ENCODE measurements at places on chromosomes 5 and 9. TPM values are rescaled to one million over a fixed set of nuclear protein-coding genes. Genes with fewer than 3 reads are reported as not detected.

GRCh38 chr5:40124367-40124766 lies 555.3 kb upstream of the PTGER4 start:
- no peak overlapping the region for H3K4me3 ChIP-seq
- H3K4me1 ChIP-seq, result no peaks in the 10 kb centered on the region
- peaks cover 15% of the 10 kb centered on the region for H3K36me3 ChIP-seq
- H3K27ac ChIP-seq, result no peak overlapping the region
- no peak for DNase-seq

GRCh38 chr5:139394123-139394653 lies 716 bp downstream of the PROB1 start:
- H3K27ac ChIP-seq, result no peak overlapping the region
- peaks cover 4% of the 10 kb centered on the region for H3K36me3 ChIP-seq
- peak; percentile 55 for DNase-seq
- H3K4me3 ChIP-seq, result no peak overlapping the region

- H3K4me1 ChIP-seq, result no peaks in the 10 kb centered on the region
- no peak overlapping the region for H3K27ac ChIP-seq
- no peaks in the 10 kb centered on the region for H3K36me3 ChIP-seq
Measured at GRCh38 chr9:37710046-37710445, 43.6 kb upstream of the TRMT10B start.

DNA sequence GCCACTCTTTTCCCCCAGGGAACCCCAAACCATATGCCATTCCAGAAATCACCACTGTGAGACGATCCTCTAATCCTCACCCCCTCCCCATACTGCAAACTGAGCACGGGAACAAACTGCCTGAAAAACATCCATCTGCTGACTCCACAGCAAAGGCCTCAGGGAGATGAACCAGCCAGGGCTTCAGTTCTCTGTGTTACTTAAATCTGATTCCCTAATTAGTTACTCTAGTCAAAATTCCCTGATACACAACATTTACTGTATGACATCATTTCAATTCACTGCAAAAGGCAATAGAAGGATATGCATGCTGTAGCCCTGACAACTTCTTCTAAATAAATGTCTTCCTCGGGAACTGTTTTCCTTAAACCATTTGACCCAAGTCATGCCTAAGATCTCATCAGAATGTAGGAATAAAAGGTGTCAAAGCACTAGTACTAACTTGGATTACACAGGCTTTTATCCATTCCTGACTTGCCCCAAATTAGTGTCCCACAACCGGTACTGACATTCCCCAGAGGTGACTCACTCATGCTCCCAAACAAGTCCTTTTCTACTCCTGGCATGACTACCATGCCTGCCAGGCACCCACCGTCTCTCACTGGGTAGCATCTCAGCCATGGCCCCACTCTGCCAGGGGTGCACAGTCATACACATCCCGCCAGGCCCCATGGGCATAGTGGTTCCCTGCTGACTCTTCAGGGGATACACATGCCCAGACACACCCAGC lies 35.0 kb downstream of the MTX3 start:
- peaks cover 3% of the 10 kb centered on the region for H3K4me1 ChIP-seq
- no peak for DNase-seq
- no peaks in the 10 kb centered on the region for H3K27me3 ChIP-seq
- no peak overlapping the region for H3K4me3 ChIP-seq

GRCh38 chr9:6096821-6097220 lies 81.4 kb upstream of the RANBP6 start:
- no peaks in the 10 kb centered on the region for H3K36me3 ChIP-seq
- peaks cover 23% of the 10 kb centered on the region for H3K27me3 ChIP-seq
- no peak overlapping the region for H3K27ac ChIP-seq
- DNase-seq, result no peak
- H3K4me1 ChIP-seq, result no peaks in the 10 kb centered on the region
- H3K4me3 ChIP-seq, result no peak overlapping the region

DNA sequence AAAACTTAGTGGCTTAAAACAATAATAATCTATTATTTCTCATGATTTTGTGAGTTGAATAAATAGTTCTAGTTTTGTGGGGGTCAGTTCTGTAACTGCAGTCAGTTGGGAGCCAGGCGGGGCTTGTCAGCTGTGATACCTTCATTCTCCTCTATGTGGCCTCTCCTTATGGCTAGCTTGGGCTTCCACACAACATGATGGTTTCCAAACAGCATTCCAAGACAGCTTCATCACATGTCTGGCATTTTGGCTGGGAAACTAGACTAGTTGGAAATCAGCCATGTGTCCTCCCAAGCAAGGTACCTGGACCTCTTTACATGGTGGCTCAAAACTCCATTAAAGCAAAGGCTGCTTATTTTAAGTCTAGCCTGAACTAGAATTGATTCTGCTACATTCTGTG lies 61.4 kb upstream of the RANBP3L start:
- no peak for DNase-seq
- H3K4me1 ChIP-seq, result peaks cover 9% of the 10 kb centered on the region
- H3K36me3 ChIP-seq, result no peaks in the 10 kb centered on the region
- H3K4me3 ChIP-seq, result no peak overlapping the region
- no peaks in the 10 kb centered on the region for H3K27me3 ChIP-seq

GRCh38 chr5:118033686-118034338 lies 954.5 kb downstream of the DTWD2 start:
- H3K36me3 ChIP-seq, result no peaks in the 10 kb centered on the region
- no peaks in the 10 kb centered on the region for H3K27me3 ChIP-seq
- H3K4me3 ChIP-seq, result no peak overlapping the region
- DNase-seq, result no peak

- DNase-seq, result no peak
- no peak overlapping the region for H3K4me3 ChIP-seq
- H3K27ac ChIP-seq, result no peak overlapping the region
- H3K27me3 ChIP-seq, result no peaks in the 10 kb centered on the region
- H3K36me3 ChIP-seq, result peaks cover 3% of the 10 kb centered on the region
Measured at GRCh38 chr9:126317513-126317912, 9.1 kb upstream of the MVB12B start.

- no peak overlapping the region for H3K4me3 ChIP-seq
- peaks cover 32% of the 10 kb centered on the region for H3K27me3 ChIP-seq
- no peak for DNase-seq
- no peak overlapping the region for H3K27ac ChIP-seq
- peaks cover 6% of the 10 kb centered on the region for H3K4me1 ChIP-seq
Measured at GRCh38 chr5:148833925-148834324, 7.5 kb downstream of the ADRB2 start.

DNA sequence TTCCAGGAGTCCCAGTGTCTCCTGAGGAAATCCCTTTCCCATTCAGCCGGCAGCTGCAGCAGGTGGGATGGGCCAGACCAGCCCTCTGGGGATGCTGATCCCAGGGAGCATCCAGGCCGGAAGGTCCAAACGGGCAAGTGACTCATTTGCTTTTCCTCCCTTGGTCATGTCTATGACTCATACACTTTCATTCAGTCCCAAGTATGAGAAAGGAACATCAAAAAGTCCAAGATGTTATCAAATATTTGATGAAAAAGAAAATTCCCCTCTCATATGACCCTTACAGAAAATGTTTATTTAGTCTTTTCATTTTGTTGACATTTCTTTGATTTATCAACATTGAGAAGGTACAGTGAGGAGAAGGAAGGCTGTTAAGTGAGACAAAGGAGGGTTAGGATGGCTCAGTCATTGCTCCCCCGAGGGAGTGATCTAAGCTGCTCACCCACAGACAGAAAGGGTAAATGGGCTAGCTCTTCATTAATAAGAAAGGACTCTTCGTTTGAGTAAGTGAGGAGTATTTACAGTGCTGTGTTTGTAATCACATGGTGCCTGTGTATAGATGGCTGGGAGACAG lies 117.6 kb upstream of the ANKRD55 start:
- no peaks in the 10 kb centered on the region for H3K36me3 ChIP-seq
- H3K27me3 ChIP-seq, result no peaks in the 10 kb centered on the region
- no peak overlapping the region for H3K27ac ChIP-seq

DNA sequence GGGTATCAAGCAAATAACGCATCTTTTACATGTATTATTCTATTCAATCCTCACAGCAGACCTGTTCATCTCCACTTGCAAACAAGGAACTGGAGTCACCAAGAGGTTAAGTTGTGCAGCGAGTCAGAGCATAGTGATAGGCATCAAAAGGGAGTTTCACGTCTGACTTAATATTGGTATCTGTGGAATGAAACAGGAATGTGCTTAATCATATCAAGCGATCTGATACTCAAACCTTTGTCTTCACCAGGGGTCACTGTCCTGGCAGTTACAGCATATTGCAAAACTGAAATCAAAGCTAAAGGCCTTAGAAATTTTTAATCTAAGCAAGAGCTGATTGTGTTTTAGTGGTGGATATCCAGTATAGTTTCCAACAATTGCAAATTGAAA lies 271.6 kb downstream of the PLK2 start:
- no peak overlapping the region for H3K4me3 ChIP-seq
- DNase-seq, result no peak

- no peaks in the 10 kb centered on the region for H3K27me3 ChIP-seq
- no peak overlapping the region for H3K27ac ChIP-seq
- H3K4me3 ChIP-seq, result no peak overlapping the region
Measured at GRCh38 chr5:179300581-179301180, 44.6 kb downstream of the ADAMTS2 start.

GRCh38 chr5:111017731-111018130 lies 53.8 kb upstream of the TSLP start:
- no peak for DNase-seq
- H3K4me3 ChIP-seq, result no peak overlapping the region
- H3K36me3 ChIP-seq, result no peaks in the 10 kb centered on the region
- H3K27me3 ChIP-seq, result peaks cover 44% of the 10 kb centered on the region
- H3K4me1 ChIP-seq, result no peaks in the 10 kb centered on the region

GRCh38 chr5:658103-658502 lies 35.0 kb downstream of the TPPP start:
- H3K27ac ChIP-seq, result no peak overlapping the region
- no peak for DNase-seq
- no peaks in the 10 kb centered on the region for H3K27me3 ChIP-seq
- H3K4me3 ChIP-seq, result no peak overlapping the region

GRCh38 chr5:171520300-171521174 lies 101.1 kb downstream of the FGF18 start:
- H3K27me3 ChIP-seq, result peaks cover 4% of the 10 kb centered on the region
- no peak for DNase-seq

DNA sequence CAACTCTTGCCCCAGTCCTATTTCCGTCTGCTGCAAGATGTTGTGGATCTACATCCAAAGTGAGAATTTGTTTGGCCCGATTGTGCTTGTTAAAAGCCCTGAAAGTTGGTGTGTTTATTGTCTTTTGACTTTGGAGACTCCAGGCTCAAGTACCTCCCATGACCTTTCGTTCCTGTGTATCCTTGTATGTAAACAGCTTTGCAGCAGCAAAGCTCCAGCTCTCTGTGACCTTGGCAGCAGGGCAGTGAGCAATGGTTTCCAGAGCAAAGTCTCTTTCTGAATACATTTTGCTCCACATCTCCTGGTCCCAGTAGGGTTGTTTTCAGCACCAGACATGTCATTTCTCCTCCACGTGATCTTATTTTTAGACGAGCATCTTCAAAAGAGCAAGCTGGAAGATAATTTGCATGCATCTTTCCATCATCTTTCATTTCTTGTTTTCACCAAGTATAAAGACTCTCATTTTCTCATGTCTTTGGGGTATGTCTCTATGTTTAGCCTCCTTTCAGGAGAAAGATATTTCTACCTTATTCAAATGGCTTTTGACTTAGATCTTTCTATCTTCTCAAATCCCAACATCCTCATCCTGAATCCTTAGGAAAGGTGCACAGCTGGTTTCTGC lies 68.1 kb upstream of the ERCC6L2 start:
- H3K27ac ChIP-seq, result no peak overlapping the region
- no peak overlapping the region for H3K4me3 ChIP-seq
- DNase-seq, result no peak
- H3K4me1 ChIP-seq, result peaks cover 6% of the 10 kb centered on the region

DNA sequence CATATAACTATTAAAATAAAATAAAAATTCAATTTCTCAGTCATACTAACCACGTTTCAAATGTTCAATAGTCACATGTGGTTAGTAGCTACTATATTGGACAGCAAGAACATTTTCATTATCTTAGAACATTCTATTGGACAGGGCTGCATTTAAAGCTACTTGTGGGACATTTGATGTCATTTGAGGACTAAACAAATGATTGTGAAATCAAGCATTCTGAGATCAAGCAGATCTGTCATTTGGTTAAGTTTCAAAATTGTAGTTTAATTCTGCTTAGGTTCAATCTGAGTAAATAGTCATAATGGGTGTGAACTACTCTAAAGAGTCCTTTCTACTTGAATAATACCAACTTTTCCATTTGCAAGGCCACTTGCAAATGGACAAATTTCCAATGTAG lies 226.9 kb upstream of the C9orf72 start:
- H3K4me3 ChIP-seq, result no peak overlapping the region
- DNase-seq, result no peak
- no peaks in the 10 kb centered on the region for H3K36me3 ChIP-seq
- H3K27me3 ChIP-seq, result no peaks in the 10 kb centered on the region

The HACD4 gene
- total RNA-seq, result 0.75 TPM

The SLC1A3 gene
- 24.4 TPM for total RNA-seq

The FRMD3 gene
- total RNA-seq, result 2.3 TPM

The ADGRV1 gene
- 43.4 TPM for total RNA-seq

The ADGRD2 gene
- not detected for total RNA-seq

The RASGEF1C gene
- 2.0 TPM for total RNA-seq

The SARDH gene
- 4.5 TPM for total RNA-seq

The S1PR3 gene
- 7.5 TPM for total RNA-seq

Measured in neural crest cell (in vitro differentiated cells).